ENCODE measurements at places on chromosomes 3 and 15.

- DNase-seq: no peak
Observed at GRCh38 chr3:23105048-23105447, 98.1 kb upstream of the UBE2E2 start.

DNA sequence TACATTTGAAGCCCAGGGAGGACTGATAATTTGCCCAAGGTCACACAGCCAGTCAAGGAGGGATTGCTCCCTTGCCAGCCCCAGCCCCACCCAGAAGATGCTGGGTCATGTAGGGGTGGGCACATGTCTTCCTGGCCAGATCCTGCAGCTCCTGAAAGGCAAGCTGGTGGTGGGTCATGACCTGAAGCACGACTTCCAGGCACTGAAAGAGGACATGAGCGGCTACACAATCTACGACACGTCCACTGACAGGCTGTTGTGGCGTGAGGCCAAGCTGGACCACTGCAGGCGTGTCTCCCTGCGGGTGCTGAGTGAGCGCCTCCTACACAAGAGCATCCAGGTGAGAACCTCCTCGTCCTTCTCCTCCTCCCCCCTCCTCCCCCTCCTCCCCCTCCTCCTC, 13.2 kb downstream of the ISG20 start:
- no peak for DNase-seq

DNA sequence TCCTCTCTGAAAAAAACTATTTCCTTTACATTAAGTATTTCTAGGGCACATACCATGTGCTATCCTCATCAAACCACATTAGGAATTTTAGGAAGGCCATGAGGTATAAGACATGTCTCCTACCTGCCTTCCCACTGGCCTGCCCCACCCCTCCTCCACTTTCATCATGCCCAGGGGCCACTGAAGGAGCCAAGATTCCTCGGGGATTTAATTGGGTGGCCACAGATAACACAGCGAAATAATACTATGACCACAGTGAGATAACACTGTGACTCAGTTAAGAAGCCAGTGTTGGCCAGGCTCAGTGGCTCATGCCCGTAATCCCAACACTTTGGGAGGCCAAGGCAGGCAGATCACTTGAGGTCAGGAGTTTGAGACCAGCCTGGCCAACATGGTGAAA, 9.8 kb upstream of the BMF start:
- DNase-seq: no peak

DNA sequence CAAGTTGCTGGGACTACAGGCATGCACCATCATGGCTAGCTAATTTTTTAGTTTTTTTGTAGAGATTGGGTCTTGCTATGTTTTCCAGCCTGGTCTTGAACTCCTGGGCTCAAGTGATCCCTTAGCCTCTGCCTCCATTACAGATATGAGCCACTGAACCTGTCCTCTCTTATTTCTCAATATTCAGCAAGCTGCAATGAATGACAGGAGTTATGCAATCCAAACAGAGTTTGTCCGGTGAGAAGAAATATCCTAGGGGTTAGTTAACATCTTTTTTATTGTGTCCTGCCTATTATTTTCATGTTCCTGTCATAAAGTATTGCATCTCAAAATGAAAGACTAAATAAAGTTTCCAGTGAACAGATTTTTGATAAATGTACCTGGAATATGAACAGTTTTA, 1161.4 kb downstream of the OTOL1 start:
- DNase-seq: no peak

GRCh38 chr3:163508206-163508605, 1570.1 kb downstream of the SI start:
- DNase-seq: no peak

DNA sequence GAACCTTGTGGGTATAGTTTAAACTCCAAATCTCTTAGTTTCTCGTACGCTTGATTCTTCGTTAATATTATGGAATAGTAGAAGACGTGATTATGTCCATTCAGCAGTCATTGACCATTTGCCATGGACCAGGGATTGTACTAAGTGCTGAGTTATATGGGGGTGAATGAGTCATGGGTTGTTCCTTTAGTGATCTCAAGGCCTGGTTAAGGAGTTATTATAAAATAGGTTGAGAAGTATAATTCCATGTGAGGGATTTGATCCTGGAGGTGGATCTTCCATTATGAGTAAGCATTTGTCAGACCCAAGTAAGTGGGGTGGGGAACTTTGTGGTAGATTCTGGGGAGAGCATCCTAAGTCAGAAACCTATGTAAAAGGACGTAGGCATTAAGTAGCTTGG, 15.4 kb downstream of the NR2C2 start:
- no peak for DNase-seq

DNA sequence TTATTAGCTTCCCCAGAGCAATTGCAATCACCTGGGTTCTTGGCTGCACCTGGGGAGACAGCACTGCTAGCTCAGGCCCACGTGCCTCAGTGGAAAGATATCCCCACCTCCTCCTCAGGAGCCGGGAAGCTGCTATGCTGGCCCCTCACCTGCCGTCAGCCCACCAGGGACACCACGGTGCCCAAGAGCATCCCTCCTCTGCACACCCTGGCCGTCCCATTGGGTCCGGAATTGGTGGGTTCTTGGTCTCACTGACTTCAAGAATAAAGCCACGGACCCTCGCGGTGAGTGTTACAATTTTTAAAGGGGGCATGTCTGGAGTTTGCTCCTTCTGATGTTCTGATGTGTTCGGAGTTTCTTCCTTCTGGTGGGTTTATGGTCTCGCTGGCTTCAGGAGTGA, 72.3 kb upstream of the MEF2A start:
- no peak for DNase-seq

DNA sequence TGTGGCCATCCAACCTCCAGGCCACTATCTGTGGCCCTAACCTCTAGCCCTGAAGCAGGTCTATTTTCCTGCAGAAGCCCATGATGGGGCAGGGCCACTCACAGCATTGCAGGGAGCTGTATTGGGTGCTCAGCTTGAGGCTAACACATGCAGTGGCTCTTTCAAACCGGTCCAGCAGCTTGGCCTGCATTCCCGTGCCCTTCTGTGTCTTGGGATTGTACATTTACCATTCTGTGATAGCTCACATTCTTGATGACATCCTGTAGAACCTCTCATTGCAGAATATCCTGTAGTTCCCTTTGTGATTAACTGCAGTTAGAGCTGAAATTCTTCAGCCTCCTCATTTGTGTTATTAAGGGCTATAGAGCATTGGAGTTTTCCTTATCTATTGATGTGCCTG, 60.8 kb upstream of the ANKRD34C start:
- no peak for DNase-seq

- DNase-seq: no peak
Observed at GRCh38 chr3:71323558-71323957, 260.0 kb downstream of the FOXP1 start.

DNA sequence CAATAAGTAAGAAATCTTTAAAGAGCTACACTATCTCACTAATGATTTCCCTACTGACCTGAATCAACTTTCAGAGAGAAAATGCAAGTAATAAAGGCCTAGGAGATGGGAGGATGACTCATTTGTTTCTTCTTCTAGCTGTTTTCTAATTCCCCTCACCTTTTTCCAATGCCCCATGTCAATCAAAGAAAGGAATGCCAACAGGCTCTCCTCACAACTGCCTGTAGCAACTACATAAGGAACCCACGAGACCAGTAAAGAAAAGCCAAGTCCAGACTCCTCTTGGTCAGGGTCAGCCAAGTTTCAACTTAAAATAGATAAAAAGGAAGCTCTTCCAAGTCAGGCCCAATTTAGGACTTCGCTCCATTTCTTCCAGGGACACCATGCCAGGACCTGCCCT, 201.9 kb downstream of the TNIK start:
- DNase-seq: no peak

DNA sequence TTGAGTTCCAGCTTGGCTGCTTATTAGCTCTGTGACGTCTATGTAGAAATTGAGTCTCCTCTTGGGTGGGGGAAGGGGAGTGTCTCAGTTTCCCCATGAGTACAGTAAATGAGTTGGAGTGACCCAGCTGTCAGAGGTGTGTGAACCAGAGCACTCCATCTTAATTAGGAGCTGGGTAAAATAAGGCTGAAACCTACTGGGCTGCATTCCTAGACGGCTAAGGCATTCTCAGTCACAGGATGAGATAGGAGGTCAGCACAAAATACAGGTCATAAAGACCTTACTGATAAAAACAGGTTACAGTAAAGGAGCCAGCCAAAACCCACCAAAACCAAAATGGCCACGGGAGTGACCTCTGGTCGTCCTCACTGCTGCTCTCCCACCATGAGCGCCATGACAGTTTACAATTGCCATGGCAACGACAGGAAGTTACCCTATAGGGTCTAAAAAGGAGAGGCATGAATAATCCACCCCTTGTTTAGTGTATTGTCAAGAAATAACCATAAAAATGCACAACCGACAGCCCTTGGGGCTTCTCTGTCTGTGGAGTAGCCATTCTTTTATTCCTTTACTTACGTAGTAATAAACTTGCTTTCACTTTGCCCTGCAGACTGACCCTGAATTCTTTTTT, 222.4 kb downstream of the CACNA2D3 start:
- DNase-seq: no peak

Data from nucleus accumbens (tissue), 56 donors.